ENCODE measurements at places on chromosomes 12 and 14.

- DNase-seq: no peak
Measured at GRCh38 chr14:30185832-30186231, 258.2 kb upstream of the PRKD1 start.

DNA sequence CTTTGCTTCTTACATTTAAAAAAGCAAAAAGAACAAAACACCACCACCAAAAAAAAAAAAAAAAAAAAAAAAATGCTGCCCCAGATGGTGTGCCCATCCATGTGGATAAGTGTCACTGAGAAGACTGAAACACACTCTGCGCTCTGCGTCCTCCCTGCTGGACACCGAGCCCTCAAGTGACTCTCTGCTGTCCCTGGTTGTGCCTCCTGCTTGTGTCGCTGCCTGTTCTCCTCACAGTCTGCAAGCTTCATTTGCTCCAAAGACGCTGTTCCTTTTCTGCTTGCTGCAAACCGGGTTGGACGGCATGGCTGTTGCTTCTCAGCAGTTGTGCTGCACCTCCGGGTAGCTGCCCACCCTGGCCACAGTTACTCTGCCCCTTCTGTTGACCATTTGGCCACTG is 276.2 kb upstream of the ATP2B1 start:
- DNase-seq: no peak

DNA sequence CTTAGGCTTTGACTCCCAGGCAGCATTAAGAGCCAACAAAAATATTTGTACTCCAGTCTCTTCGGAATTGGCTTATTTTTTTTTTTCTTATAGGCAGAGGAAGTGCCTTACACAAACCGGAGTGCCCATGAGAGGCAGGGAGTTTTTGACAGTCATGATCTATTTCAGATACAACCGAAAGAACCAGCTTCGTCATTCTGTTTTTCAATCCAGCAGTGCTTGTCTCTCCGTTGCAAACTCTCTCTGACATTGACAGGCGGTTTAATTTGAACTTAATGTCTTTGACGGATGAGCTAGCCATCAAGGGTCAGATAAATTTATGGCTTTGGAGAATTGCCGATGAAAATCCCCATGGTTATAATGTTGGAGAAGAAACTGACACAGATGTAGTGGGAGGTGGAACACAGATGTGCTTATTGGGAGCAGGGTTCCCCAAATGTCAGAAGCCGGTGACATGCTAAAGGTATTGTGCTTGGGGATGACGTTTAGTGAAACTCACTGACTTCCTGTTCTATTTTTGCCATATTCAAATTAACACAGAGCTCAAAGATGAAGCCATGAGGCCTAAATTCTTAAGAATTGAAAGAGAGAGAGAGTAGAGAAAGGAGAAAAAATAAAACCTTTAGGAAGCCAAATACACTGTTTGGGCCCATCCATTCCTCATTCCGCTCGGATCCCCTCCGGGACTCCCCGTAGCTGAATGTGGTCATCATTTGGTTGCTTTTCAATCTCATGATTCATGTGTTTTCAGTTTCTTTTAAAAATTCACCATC is 59.7 kb downstream of the PLXNC1 start:
- DNase-seq: no peak

DNA sequence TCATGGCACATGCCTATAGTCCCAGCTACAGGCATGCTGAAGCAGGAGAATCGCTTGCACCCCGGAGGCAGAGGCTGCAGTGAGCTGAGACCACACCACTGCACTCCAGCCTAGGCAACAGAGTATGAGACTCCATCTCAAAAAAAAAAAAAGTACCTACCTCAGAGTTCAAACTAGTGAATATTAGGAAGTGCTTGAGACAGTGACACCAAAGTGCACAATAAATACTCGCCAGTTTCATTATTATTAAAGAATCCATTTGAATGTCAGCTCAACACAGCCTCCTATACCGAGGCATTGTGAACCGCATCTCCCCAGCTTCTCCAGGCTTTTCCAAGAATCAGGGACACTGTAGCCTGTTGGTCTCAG is 5.0 kb downstream of the GAPDH start:
- DNase-seq: no peak

- DNase-seq: no peak
Measured at GRCh38 chr12:121697093-121697698, 15.4 kb upstream of the TMEM120B start.

- no peak for DNase-seq
Measured at GRCh38 chr12:94149781-94150239, 1.4 kb downstream of the PLXNC1 start.

- no peak for DNase-seq
Measured at GRCh38 chr12:22034709-22035506, 11.1 kb upstream of the CMAS start.

DNA sequence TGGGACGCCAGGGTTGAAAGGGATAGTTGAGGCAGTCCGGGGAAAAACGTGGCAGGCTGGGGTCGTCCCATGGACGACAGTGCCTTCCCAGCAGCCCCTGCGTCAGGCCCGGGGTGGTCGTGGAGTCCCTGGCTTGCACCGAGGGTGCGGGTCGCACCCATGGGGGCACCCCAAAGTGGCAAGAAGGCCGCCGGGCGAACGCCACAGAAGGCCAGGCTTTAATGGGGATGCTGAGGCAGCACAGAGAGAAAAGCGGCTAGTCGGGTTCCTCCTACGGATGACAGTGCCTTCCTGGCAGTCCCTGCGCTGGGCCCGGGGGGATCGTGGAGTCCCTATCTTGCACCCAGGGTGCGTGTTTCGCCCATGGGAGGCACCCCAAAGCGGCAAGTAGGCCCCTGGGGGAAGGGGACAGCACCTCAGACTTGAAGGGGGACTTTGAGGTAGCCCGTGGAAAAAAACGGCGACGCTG is 158.6 kb upstream of the ALG10B start:
- DNase-seq: no peak

GRCh38 chr12:129404556-129404955 is 499.3 kb downstream of the TMEM132D start:
- DNase-seq: no peak

GRCh38 chr14:23097786-23098185 is 2.5 kb downstream of the C14orf119 start:
- DNase-seq: no peak

DNA sequence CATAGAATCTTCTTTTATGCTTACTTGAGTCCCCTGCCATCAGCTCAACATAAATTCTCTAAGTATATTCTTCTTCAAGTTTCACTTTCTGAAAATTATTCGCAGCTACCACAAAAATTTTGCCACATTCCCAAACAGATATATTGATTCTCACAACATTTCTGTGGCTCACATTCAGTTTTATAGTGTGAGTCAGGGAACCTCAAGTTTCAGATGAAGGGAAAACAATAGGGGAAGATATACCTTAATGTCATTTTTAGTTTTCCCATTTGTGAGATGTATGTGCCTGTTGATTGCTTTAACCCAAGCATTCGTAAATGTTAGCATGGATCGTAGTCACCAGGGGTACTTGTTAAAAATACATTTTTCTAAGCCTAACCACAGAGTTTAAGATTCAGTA is 465.8 kb downstream of the CCER1 start:
- no peak for DNase-seq

- no peak for DNase-seq
Measured at GRCh38 chr14:74427651-74428050, 1.6 kb upstream of the SYNDIG1L start.

GRCh38 chr14:21626491-21627230 is 8.1 kb downstream of the OR10G2 start:
- no peak for DNase-seq

- no peak for DNase-seq
Measured at GRCh38 chr14:51069055-51069454, 25.9 kb downstream of the TRIM9 start.

GRCh38 chr12:65477721-65478120 is 199.2 kb downstream of the MSRB3 start:
- no peak for DNase-seq

- DNase-seq: no peak
Measured at GRCh38 chr12:49091056-49091835, 3.4 kb downstream of the DHH start.

- DNase-seq: no peak
Measured at GRCh38 chr12:2526371-2526770, 268.4 kb upstream of the FKBP4 start.

- no peak for DNase-seq
Measured at GRCh38 chr14:77377502-77377844, 294 bp downstream of the SAMD15 start.

DNA sequence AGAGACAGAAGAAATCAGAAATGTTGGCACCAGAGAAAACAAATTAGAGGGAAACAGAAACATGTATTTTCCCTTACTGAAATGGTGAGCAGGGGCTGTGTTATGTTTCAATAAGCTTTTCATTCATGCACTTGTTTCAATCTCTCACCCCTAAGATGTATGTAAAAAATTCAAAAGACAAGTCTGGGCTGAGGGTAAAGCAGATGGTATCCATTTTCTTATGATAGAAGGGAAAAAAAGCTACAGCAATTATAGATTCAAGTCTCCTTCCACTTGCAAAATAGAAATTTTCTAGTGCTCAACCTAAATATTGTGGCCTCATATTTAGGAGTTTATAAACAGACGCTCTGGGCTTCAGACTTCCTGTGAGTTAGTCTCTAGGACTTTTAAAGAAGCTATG is 138.3 kb downstream of the ST8SIA1 start:
- no peak for DNase-seq

GRCh38 chr12:104752881-104753280 is 205.2 kb downstream of the SLC41A2 start:
- DNase-seq: no peak

DNA sequence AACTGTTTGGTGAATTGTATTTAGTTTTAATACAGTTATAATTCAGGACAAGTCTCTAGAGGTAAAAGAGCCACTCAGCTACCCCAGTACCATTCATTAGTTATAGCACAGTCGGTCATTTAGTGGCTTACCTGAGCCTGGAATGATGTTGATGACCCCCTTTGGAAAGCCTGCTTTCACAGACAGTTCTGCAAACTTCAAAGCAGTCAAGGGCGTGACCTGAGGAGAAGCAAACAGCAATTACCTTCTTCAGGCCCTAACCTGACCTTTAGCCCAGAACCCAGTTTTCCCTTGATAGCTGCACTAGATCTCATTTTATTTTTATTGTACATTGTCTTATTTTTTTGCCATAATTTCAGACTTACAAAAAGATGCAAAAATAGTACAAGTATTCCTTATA is 43.8 kb downstream of the ALDH1L2 start:
- no peak for DNase-seq

GRCh38 chr12:102638777-102639176 is 158.4 kb upstream of the IGF1 start:
- DNase-seq: no peak

GRCh38 chr12:99110868-99111267 is 465.8 kb downstream of the APAF1 start:
- no peak for DNase-seq

GRCh38 chr12:27064397-27065342 is 17.7 kb downstream of the C12orf71 start:
- DNase-seq: no peak

GRCh38 chr12:120652656-120653435 is 12.4 kb downstream of the CABP1 start:
- DNase-seq: no peak

GRCh38 chr12:25241167-25242020 is 9.3 kb downstream of the KRAS start:
- no peak for DNase-seq

DNA sequence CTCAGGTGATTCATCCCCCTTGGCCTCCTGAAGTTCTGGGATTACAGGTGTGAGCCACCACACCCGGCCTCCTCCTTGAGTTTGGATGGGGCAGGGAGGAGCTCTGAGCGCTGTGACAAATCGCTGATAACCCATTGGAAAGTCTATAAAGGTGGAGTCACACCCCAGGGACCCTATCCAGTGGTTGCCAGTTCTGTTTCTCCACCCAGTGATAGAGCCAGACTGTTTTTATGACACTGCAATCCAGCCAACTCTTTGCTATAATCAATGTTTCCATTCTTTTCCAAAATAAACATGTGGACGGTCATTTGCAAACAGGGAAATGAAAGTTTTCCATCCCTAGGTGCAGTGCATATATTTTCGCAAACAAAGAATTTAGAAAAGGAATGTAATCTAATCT is 142.0 kb upstream of the PELI2 start:
- no peak for DNase-seq

GRCh38 chr14:78048120-78048519 is 122.1 kb upstream of the NRXN3 start:
- no peak for DNase-seq

- no peak for DNase-seq
Measured at GRCh38 chr12:3055704-3056467, 21.3 kb upstream of the TSPAN9 start.

DNA sequence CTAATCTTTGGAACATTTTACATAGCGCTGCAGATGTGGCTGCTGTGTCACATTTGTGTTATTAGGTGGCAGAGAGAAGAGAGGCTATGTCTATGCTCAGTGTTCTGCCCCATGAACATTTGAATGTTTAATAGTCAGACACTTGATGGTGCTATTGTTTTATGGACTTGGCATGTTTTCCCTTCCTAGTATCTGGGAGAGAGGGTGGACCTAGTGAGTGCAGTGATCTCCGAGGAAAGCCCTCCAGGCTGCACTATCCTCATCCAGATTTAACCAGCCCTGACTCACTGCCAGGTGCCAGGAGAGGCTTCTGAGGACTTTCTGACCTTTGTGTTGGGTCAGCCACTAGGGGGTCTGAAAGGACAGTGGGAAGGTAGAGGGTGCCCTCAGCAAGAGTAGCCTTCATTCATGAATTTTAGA is 24.3 kb downstream of the ZFC3H1 start:
- DNase-seq: no peak

DNA sequence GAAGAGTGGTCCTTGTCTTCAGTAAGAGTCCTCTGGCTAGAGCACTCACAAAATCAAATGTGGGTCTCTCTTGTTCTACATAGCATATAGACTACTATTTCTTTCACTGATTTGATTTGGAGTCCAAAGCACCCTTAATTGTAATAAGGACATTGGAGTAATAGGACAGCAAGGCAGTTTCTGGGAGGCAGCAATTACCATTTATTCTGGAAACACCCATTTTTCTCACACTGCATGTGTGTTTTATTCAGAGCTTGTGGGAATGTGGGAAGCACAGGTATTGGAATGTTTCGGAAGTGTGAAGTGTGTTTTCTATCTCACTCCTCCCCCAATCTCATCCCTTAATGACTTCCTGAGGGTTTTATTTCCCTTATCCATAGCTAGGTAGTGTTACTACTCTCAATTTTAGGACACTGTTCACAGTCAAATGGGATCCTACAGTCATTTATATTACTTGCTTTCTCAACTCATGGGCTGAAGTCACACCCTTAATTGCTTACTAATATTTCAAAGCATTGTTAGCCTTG is 20.2 kb downstream of the PCBP2 start:
- DNase-seq: no peak

GRCh38 chr14:58353516-58354299 is 42.0 kb upstream of the TOMM20L start:
- no peak for DNase-seq
